ENCODE measurements at places on chromosomes 2 and 18.

GRCh38 chr18:5872886-5873285, 22.4 kb downstream of the TMEM200C start:
- no peak for DNase-seq

DNA sequence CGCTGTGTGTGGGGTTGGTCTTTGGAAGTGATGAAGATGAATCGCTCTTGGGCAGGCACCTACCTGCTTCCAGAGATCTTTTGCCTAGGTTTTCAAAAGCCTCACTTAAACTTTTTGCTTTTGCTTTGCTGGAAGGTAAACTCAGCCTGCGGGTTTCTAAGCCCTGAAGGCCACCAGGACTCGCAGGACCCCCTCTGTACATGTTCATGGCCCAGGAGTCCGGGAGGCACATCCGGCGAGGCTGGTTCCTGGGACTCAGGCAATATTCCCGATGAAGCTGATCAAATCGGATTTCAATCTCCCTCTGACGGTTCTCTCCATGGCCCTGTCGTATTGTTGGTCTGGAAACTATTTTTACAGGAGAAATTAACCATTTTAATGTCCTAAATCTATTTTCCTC, 13.2 kb downstream of the HJURP start:
- DNase-seq, result no peak

DNA sequence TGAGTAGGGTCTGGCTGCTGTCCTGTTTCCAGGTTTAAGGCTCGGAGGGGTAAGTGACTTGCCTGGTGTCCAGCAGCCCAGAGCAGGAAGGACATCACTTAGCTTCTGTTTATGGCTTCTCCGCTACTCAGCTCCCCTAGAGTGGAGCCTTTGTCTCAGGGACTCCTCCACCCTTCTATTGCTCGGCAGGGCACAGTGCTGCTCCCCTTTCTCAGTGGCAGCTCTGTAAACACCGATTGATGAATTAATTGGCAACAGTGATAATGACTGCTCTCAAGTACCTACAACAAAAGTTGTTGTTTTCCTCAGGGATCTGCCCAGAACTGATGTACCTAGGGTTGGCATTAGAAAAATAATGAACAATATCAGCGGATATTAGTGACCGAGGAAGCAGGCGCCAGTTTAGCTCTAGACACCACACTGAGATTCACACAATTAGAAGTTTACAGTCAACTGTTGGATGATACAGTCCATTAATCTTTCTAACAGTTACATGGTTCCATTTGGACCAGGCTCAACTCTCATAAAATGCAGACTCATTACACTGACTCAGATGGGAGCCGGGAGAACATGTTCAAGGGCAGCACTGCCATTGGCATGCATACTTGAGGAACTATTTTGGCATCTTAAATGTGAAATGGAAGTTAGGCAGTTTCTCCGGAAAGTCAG, 265.7 kb downstream of the MTX2 start:
- no peak for DNase-seq

GRCh38 chr2:223944703-223945531, at the start of gene WDFY1:
TSS of gene WDFY1 (minus strand) at chr2:223945335. CDS start at chr2:223945284, 51 bp downstream.
- DNase-seq, result peak; percentile 71

DNA sequence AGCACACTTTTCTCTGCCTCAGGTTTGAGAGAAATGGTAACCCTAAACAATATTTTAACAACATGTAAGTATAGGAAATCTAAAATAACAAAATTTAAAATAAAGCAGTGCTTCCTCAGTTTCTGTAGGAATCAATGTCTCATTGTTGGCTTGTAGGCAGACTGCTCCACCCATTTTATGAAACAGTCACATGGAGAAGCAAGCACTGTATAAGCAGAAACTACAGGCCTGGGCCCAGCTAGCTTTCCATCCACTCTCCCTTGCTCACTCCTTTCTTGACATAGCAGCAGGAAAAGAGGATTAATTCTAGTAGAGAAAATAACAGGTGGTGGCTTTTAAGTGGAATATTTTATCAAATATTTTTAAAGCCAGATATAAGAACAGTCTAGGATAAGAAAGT, 97.2 kb downstream of the PLEKHM3 start:
- DNase-seq, result no peak

DNA sequence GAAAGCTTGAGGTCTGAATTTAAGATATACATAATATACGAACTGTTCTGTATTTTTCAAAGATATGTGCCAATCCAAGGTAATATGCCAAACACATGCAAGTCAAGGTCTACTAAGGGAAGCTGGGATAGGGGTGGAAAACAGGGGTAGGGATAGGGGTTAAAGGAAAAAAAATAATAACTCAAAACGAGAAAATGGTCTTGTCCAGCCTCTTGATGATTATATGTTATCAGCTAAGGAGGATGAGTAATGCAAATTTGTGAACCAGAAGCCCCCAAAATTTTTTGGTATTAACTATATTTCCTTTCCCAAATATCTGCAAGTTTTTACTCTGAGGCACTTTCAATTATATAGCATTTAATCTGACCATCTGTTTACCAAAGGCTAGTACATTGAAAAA, 219.3 kb downstream of the ZEB2 start:
- no peak for DNase-seq
